GM10248 (cell line): ENCODE measurements at places on chromosomes 6 and 20.

DNA sequence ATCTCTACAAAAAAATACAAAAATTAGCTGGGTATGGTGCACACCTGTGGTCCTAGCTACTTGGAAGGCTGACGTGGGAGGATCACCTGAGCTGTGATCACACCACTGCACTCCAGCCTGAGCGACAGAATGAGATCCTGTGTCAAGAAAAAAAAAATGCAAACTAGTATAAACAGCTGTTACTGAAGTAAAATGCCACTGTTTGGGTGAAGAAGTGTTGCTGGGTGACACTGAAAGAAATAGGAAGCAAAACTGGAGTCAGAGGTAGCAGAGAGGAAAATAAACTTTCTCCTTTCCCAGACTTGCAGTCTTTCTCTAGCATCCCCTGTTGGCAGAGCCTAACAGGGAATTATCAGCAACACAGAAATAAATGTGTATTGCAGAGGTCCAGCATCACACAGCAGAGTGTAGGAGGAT is 241.2 kb upstream of the PREP start:
- DNase-seq = no peak

DNA sequence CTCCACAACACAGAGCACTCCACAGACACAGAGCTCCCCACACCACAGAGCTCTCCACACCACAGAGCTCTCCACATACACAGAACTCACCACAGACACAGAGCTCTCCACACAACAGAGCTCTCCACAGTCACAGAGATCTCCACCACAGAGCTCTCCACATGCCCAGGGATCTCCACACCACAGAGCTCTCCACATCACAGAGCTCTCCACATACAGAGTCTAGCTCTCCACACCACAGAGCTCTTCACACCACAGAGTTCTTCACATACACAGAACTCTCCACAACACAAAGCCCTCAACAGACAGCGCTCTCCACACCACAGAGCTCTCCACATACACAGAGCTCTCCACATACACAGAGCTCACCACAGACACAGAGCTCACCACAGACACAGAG is 55.3 kb downstream of the ERMARD start:
- DNase-seq = no peak

DNA sequence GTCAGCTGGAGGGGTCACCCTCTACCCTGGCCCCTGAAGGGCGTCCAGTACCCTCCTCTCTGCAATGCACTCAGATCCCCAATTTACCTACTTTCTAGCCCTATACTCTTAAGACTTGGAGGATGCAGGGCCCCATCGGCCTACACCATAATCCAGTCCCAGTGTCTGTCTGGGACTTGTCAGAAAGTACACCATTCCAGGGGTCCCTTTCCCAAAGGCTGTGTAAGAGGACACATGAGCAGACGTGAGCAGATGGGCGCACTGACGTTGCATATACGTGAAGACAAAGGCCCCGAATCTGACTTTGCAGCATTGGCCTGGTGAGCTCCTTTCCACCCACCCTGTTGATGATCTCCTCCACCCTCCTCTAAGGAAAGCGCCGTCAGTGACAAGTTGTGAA is 20.9 kb upstream of the SMOC2 start:
- no peak for DNase-seq

GRCh38 chr6:11384531-11385309 is 152.3 kb upstream of the NEDD9 start:
- no peak for DNase-seq

DNA sequence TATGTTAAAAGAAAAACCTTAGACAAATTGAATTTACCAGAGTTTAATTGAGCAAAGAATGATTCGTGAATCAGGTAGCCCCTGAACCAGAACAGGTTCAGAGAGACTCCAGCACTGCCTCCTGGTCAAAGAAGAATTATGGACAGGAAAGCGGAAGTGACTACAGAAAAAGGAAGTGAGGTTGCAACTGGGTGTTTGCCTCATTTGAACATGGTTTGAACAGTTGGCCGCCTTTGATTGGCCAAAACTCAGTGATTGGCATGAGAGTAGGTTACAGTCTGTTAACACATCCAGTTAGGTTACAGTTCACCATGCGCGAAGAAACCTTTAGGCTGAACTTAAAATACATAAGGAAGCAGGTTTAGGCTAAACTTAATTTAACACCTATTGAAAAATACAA is 248.8 kb downstream of the TFAP2A start:
- no peak for DNase-seq

DNA sequence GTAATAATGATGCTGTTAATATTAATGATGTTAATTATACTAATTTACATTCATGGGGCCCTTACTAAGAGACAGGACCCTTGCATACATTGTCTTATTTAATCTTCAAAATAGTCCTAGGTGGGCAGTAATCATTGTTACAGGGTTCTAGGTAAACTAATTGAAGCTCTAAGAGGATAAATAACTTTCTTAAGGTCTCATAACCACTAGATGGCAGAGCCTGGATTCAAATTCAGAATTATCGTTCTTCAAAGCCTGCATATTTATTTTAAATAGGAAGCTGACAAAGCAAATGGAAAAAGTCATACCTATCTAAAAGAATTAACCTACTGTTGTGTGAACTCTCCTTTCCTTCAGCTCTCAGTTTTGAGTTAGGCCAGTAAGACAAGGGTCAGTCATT is 23.5 kb downstream of the PTCHD4 start:
- DNase-seq = no peak

GRCh38 chr20:49969946-49970345 is 12.8 kb upstream of the SNAI1 start:
- no peak for DNase-seq

GRCh38 chr20:278607-279571 is 11.7 kb downstream of the C20orf96 start:
- DNase-seq = no peak

DNA sequence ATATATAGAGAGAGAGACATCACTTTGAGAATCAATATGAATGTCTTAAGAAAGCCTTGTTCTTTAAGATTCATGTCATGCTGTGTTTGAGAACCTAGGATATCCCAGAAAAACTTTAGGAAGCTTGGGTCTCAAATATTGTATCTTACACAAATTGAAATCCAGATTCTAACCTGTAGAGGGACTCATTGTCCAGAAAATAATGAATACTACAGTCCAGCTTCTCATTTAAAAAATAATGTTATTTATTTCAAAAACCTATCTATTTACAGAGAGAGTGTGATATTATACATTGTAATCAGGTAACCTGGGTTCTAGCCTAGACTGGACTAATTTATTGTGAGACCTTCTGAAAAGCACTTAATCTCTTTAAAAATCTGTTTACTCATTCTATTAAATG is 4.2 kb downstream of the RFX6 start:
- no peak for DNase-seq

- no peak for DNase-seq
Observed at GRCh38 chr20:47682028-47682783, 103.1 kb downstream of the SULF2 start.

DNA sequence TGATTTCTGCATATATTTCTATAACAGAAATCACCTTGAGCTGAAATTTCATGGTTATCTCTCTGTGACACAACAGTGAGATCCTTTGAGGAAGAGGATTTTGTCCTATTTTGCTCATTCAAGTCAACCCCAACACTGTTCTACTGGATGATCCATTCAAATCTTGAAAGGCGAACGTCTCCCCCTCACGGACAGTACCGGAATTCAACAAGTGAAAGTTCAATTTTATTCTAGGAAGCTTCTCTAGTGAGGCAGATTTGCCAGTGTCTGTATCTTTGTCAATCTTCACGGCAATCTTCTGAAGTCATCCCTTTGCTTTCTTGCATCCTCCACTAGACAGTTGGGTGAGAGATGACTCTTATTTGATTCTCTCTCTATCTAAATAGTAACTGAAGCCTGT is 91.7 kb upstream of the PDE7B start:
- no peak for DNase-seq

- DNase-seq = no peak
Observed at GRCh38 chr6:121437851-121438651, 2.6 kb downstream of the GJA1 start.

GRCh38 chr6:52191824-52192223 is 5.6 kb downstream of the IL17A start:
- DNase-seq = no peak

DNA sequence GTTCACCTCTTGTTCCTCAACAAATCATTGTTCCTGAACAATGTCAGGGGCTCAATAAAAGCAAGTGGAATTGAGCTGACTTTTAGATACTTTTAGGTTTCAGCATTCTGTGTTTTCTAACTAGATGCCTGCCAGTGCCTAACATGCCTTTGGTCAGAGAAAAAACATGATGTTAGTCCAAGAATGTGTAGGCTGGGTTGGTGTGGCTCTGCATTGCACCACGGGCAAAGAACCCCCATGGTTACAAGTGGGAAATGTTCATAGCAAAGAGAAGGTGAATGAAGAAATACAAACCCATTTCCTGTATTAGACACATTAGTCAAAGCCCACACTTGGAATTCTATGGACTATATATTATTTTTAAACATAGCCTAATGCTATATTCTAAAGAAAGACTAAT is 193.3 kb downstream of the TMEM200A start:
- DNase-seq = no peak

- DNase-seq = no peak
Observed at GRCh38 chr6:136127873-136128272, 122.2 kb downstream of the MTFR2 start.

GRCh38 chr6:91926827-91927226 is 1340.0 kb upstream of the MAP3K7 start:
- no peak for DNase-seq

DNA sequence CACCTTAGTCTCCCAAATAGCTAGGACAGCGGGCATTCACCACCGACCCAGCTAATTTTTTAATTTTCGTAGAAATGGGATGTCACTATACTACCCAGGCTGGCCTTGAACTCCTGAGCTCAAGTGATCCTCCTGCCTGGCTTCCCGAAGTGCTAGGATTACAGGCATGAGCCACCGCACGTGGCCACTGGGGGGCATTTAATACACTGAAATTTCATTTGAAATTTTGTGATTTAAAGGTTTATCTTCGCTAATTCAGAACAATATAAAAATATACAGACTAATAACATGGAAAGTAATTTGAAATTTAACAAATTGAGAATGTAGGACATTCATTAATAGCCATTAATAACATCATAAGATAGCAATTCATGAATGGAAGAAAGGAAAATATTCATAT is 20.5 kb upstream of the TBC1D32 start:
- no peak for DNase-seq

DNA sequence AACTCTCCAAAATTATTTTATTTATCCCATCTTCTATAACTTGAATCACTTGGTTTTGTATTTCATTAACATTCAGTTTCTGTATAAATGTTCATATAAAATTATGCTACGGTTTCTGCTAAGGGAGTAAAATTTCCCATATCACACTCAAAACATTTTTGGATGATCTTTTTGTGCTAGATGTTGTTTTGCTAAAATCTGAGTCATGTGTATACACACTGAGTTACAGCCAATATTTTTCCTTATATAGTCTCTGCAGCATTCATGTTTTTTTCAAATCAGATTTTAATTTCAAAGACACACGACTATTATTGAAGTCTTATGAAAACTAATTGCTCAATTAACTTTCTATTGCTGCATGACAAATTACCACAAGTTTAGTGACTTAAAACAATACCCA is 54.3 kb upstream of the SLC2A12 start:
- DNase-seq = no peak

- no peak for DNase-seq
Observed at GRCh38 chr20:47429409-47429808, 72.3 kb upstream of the NCOA3 start.

GRCh38 chr6:4041480-4041879 is 37.5 kb downstream of the FAM217A start:
- DNase-seq = no peak

GRCh38 chr20:36817496-36817895 is 43.9 kb upstream of the DSN1 start:
- no peak for DNase-seq

DNA sequence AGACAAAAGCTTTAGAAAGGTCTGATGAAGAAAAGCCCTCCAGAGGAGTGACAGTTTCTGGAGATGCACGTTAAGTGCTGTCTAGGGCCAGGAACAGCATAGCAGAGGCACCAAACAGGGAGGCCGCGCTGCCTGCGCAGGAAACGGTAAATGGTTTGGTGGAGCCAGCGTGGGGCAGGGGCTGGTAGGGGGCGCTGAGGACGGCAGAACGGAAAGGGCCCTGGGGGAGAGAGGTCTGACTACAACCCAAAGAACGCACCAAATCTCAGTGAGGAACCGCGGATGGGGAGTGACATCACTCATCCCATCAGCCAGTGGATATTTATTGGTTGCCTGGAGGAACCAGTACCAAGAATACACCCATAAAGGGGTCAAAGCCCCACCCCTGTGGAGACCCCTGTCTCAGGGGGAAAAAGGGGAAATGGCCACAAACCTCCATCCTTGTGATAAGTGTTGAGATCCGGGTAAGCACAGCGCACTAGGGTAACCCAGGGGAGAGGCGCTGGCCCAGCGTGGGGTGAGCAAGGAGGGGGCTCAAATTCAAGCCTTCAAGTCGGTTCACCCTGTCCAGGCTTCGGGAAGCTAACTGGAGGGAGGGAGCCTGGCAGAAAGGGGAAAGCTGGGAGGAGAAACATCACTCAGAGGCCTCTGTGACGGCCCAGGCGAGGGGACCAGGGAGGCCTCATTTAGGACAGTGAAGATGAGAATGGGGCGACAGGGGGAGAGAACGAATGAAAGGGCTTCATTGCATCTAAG is 249.2 kb upstream of the QKI start:
- DNase-seq = no peak

- DNase-seq = no peak
Observed at GRCh38 chr6:47290124-47290834, 19.4 kb downstream of the TNFRSF21 start.

DNA sequence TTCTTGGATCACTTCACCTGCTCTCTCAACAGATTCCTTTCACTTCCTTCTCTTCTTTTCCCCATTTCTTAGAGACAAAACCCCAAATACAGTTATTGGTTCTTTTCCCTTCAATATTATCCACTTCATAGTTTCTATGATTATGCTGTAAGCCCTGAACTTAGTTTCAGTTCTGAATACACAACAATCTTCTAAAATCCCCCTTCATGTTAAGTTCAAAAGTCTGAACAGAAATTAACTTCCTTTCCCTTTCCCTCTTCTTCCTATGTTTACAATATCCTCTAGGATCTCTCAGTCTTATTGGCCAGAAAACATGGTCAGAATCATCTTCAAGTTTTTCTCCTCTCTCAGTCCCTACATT is 57.7 kb downstream of the OGFRL1 start:
- DNase-seq = no peak

- DNase-seq = peak; percentile 42
Observed at GRCh38 chr6:89258912-89259311, 41.8 kb upstream of the GABRR1 start.

GRCh38 chr6:145271040-145271439 is 464.3 kb downstream of the EPM2A start:
- DNase-seq = no peak

- DNase-seq = no peak
Observed at GRCh38 chr6:14555804-14556203, 438.2 kb downstream of the CD83 start.
